DMS 273 treated with DMSO at 0.1 percent for 48 hours (cell line): ENCODE measurements at places on chromosomes 4 and X.

DNA sequence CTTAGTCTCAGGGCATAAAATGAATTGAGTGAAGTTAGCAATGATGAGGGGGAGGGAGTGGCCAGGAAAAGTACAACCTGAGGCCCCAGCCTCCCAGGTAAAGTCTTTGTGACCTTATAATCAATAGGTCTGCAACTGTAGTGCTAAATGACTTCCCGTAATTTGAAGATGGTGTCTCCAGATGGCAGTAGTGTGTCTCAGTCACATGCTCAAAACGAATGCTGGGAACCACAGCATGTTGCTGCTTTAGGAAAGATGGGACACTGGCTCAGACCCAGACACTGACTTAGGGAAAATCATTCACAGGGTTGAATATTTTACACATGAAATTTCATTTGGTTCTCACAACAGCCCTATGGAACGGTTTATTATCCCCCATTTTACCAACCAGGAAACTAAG, 10.3 kb downstream of the SRPX2 start:
- no peak for DNase-seq

GRCh38 chrX:110003167-110004156, 548 bp downstream of the TMEM164 start:
- DNase-seq = no peak

GRCh38 chr4:158769175-158769921, 522 bp downstream of the FNIP2 start:
- DNase-seq = no peak

DNA sequence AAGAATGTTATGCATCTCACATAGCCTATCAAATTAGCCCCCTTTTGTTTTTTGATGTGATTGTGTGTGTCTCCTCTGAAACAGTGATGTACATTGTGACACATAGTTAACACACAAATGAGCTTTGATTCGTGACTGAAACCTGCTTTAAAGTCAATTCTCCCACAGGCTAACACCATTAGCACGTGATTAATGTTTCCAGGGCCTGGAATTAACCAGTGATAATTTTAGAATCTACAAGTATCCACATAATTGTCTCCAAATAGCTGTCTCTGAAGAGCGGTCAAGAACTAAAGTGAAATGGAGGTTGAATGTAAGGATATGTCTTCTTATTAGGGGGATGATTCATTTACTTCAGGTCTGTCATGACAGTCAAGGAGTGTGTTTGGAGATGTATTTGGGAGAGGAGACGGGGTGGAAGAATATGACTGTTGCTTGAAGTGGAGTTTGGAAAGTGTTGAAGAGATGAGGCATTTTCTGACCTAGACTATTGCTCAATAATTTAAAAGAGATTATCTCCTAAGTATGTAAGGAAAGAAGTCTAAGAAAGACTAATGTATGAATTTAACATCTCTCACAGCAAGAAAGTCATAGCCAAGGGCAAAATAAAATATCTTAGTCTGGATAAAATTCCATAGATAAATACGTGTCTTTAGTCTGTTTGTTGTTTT, 13.7 kb upstream of the RASGEF1B start:
- no peak for DNase-seq

DNA sequence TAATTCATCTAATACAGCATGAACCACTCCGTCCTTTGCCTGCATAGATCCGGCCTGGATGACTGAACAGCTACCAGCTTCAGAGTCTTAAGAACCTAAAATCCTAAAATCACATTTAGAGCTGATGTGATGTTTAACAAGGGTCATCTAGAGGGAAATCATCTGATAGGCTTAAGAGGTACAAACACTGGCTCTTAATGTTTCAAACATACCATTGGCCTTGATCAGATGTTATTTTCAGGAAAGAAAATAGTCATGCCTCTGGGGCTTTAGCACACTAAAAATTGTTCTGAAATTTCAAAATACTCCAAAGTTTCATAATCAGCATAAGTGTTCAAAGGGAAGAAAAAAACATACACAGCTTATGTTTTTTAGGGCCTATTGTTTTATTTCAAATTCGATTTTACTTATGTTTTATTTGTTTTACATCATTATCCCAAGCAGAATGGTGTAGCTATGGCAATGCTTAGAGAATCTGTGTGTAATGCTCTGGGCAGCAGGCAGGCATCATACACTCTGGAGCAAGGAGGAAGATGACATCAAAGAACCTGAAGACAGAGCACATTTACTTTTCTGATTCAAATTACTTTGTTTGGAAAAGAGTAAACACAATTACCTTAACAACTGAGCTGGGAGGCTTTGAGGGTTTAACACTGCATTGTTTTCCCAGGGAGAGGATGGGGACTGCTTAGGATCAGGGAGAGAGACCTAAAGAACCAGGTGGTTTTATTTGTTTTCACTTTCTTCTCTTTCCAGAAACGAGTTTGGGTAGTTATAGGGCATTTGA, 25.3 kb upstream of the LEF1 start:
- DNase-seq = no peak

DNA sequence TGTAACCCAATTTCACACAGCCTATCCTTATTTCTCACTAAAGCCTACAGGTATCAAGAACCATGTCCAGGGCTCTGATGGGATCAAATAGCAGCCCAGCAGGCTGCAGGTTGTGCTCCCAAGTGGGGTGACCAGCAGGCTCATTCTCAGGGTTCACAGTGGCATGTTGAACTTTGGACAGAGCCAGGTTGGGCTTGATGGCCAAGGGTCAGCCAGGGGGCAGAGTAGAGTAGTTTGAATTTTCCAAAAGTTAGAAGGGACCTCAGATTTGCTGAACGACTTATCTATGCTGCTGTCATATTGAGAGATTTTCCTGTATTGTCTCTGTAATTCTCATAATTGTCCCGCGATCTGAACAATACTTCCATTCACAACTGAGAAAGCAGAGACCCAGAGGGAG, 310.8 kb upstream of the BOD1L1 start:
- DNase-seq = no peak

DNA sequence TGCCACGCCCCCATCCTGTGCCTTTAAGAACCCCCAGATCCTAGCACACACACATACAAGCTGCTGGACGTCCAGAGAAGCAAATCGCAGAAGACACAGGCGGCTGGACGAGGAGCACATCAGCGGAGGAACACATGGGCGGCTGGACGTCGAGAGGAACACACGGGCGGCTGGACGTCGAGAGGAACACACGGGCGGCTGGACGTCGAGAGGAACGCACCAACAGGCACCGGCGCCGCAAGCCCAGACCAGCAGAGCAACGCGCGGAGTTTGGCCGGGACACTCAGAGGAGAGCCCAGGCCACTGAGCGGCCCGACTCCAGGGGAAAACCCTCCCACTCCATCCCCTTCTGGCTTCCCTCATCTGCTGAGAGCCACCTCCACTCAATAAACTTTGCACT, 17.2 kb downstream of the ZCCHC13 start:
- no peak for DNase-seq

- no peak for DNase-seq
Observed at GRCh38 chr4:55458164-55458563, 62.4 kb downstream of the TMEM165 start.

DNA sequence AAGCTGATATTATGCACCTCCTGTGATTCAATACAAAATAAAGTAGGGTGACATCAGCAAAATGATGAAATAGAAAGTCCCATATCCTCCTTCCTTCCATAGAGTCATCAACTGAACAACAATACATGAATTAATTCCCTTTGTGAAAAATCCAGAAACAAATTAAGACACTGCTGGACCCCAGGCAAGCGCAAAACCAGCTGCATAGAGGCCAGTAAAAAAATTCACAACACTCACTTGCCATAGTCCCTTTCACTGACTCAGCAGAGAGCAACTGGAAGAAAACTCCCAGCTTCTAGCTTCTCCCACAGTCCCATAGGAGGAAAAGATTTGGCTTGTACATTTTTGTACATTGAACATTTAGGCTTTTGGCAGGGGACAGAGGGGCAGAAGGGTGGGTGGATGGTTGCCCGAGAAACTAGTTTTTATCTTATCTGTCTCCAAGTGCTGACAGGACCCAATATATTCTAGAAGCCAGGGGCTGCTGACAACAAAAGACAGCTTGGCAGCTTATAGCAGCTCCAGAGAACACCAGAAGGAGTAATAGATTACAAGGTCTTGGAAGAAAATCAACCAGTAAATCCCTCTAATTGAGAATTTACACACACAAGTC, 124.6 kb downstream of the NDST3 start:
- DNase-seq = no peak

DNA sequence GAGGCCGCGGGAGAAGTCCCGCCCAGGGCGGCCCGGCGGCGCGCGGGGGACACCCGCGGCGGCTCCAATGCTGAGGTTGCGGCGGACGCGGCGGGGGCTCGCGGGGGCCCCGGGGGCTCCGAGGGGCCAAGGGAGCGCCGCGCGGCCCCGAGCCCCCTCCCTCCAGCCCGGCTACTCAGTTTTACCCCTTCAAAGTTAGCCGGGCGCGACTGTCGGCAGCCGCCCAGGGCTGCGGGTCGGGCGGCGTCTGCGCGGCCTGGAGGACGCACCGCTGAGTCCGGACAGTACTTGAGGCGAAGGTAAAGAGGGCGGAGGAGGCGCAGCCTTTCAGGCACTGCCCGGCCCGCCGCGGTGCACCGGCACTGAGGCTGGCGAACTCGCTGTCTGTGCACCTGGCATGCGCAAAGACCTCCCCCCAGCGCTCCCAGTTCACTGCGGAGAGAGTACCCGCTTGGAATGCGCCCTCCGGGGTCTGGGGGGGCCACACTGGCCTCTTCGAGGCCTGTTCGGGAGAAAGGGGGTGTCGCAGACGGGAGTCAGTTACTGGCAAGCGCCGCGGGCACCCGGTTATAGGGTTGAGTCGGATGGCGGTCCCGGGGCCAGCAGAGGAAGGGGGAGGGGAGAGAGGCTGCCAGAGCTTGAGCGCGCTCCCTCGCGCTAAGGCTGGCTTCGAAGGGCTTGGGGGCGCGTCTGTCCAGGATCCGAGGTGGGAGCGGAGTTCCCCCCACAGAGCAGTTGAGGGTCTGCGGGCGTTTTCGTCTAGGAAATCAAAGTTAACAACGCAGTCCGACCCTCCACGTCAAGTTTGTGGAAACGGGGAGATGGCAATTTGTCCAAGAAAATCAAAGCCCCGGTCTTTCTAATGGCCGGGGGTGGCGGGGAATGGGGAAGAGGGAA, 1.1 kb downstream of the PCDH19 start:
- no peak for DNase-seq

DNA sequence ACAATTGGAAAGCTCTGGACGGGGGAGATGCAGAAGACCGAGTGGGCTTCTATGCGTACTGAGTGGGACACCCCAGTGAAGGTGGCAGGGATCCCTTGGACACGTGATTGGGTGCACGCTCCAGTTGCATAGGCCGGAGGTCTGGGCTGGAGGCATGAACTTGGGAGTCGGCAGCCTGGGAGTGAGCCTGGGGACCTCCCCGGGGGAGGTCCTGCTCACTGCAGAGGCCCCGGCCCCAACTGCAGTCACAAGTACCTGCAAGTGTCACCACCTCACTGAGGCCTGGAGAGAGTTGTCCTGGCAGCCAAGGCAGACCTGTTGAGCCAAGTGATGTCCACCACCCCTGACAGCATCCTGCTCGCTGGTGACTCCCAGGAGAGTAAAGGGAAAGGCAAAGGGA, 49.3 kb upstream of the HMX1 start:
- no peak for DNase-seq

DNA sequence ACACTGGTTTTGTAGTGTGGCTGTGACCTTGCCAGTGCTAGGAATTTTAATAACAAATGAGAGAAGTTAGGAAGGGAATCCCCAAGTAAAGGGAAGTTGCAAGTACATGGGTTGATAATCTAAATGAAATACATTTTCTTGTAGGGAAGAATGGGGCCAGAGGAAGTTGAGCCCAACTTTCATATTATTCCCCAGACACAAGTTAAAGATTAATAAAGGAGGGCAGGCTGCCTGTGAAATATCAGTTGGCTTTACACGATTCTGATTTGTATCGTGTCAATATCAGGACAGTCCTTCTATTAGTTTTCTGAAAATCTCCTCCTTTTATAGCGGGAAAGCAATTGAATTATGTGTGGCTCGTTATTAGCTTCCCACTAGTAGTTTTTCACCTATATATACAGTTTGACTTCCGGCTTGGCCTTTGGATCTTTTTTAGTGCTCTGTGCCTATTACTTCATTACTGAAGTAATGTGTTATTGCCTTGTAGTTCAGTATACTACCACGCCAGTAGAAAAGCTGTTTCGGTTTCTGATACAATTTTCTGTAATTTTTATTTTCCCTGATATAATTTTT, 1.7 kb downstream of the PDLIM5 start:
- no peak for DNase-seq

DNA sequence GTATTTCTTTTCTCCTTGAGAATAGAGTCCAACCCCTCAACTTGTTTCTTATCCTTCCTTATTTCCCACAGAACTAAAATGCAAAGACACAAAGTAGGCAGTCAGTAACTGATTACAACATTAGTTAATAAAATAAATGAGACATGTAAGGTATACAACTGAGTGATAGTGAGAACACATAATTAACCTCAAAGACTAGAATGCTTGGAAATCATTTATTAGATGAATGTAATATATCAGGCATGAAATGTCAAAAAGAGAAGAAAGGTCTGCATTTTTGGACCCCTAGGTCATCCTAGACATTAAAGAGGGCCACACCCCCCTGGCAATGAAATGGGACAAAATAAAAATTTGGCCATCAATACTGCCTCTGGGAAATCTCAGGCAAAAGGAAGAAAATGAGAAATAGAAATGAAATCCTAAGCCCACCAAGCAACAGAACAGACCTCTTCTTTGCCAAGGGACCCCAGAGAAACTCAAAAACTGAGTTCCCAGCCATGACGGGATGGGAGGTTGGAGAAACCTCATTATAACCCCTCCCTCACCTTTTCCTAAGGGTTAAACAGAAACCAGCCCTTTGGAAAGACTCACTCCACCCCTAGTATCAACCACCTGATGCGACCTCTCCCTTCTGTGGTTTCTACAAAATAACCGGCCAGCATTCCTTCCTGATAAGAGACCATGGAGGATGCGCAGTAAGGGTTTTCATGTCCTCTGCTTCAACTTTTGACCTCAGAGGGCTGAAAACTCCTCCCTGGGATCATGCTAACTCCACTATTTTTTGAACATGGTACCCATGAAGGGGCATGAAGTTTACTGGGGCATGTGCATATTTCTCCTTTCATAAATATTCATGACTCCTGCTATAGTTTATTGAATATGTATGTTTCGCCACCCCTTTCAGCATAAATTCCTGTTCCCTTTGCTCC, 90.0 kb upstream of the EXOC1L start:
- DNase-seq = no peak

DNA sequence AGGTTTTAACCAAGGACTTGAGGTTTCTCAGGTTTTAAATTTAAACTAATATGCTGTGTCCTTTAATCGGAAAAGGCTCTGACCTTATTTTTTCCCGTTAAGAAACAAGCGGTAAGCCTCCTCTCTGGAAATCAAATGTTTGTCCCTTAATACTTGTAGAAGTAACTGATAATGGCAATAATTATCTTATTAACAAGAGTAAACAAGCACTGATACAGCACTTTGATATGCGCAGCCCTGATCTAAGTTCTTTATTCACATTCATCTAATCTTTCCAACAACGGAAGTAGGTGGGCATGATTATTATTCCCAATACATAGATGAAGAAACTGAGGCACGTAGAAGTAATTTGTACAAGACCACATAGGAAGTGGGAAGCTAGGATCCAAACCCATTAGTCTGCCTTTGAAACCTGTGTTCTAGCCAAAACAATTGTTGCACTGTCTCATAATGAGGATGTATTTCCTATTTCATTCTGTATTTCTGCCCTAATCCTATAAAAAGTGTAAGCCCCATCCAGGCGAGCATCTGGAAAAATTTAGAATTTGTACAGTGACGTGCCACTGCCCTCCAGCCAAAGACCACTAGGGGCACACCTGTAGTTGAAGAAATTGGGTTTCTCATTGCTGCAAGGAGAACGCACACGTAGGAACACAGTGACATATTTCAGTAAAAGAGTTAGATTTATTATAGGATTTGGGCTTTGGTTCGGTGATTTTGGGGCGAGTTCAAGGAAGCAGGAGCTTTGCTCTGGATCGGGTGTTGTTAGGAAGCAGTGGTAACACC, 606 bp downstream of the CXorf58 start:
- no peak for DNase-seq
